Daoy (cell line): ENCODE measurements at places on chromosomes 7 and 10. TPM values are rescaled to one million over a fixed set of nuclear protein-coding genes. Genes with fewer than 3 reads are reported as not detected.

Gene LAMTOR4
- total RNA-seq, result 225 and 232 TPM in 2 replicates

Gene AKR1C4
- total RNA-seq, result not detected in 2 replicates

Gene LRMDA
- 1.6 TPM in 1 of 2 replicates, not detected in the other for total RNA-seq

Gene KLHL7
- total RNA-seq, result 101 and 119 TPM in 2 replicates

Gene C7orf57
- total RNA-seq, result 0.91 and 0.95 TPM in 2 replicates

Gene DENND2A
- 5.4 and 6.5 TPM in 2 replicates for total RNA-seq

Gene PON1
- total RNA-seq, result not detected in 2 replicates

Gene ICA1
- 15.1 and 18.1 TPM in 2 replicates for total RNA-seq

Gene PTF1A
- not detected in 2 replicates for total RNA-seq

Gene EEPD1
- total RNA-seq, result 6.1 and 10.7 TPM in 2 replicates

Gene TFR2
- total RNA-seq, result 2.4 and 4.6 TPM in 2 replicates
